ENCODE measurements at places on chromosomes 4 and X. TPM values are rescaled to one million over a fixed set of nuclear protein-coding genes. Genes with fewer than 3 reads are reported as not detected.

DNA sequence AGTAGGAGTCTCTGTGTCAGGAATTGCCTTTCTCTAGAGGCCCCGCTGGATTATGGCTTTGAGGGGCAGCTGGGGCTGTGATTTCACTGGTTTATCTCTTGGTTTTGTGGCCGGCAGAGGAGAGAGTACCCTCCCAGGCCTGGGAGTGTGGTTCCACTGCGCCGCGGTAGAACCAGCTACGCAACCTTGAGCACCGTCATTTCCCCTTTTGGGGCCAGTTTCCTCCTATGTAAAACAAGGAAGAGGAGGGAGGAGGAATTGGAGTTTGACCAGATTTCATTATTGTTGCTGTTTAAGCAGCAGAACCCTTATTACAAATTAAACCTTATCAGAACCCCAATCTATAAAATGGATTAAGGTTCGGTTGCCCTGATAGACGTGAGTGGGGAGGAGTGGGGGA lies 4.4 kb downstream of the SOX3 start:
- H3K4me1 ChIP-seq, result peaks cover 29% of the 10 kb centered on the region
- H3K36me3 ChIP-seq, result no peaks in the 10 kb centered on the region
- no peak overlapping the region for H3K4me3 ChIP-seq
- no peak for DNase-seq
- peaks cover 14% of the 10 kb centered on the region for H3K27me3 ChIP-seq

DNA sequence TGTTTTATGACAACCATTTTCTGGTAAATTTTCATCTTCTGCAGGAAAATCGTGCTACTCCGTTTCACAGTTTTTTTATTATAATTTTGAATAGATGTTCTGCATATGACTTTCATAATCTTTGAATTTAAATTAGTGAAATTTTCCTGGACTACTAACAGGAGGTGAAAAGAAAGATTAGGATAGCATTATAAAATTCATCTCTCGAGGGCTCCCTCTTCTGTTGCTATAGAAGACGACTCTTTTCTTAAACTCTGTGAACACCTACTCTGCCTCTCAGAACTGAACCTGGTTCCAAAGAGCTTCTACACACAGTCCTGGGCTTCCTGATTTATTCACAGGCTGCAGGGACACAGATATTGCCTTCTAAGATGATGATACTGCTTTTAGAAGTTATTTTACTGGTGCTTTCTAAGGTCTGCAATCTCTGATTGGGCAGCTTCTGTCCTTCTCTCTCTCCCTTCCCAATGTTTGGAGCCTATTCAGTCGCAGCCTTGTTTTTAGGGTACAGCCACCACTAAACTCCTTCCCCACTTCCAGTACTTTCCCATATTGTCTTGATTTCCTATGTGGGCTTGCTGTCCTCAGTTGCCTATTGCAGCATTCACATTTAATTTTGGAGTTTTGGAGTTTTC lies 10.1 kb upstream of the SAP30 start:
- no peak overlapping the region for H3K27ac ChIP-seq
- H3K4me3 ChIP-seq, result no peak overlapping the region
- DNase-seq, result peak; percentile 31
- no peaks in the 10 kb centered on the region for H3K27me3 ChIP-seq
- H3K4me1 ChIP-seq, result peaks cover under 1% of the 10 kb centered on the region
- no peaks in the 10 kb centered on the region for H3K36me3 ChIP-seq

DNA sequence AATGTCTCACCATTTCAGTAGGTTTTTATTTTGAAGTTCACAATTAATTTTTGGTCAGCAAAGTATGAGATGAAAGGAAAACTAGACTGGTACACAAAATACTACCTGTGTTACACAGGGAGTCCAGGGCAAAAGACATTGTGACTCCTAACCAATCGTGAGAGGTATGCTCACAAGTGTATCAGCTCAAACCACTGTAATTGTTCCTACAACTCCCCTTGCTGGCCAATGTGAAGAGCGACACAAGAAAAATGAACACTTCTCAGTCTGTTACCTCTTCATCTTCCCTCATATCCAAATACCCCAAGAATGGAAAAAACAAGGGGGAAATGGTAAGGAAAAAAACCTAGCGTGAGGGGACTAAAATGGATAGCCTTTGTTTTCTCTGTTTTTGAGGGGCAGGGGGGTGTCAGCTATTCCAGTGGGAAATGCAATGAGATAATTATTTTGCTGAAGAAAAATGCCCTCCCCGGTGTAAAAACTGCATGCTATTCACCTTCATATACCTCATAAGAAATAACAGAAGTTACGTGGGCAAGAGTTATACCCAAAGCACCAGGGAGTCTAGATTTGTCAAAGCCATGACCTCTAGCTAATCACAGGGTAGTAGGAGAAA lies 30.6 kb upstream of the NSUN7 start:
- DNase-seq, result peak; percentile 89
- no peaks in the 10 kb centered on the region for H3K36me3 ChIP-seq
- H3K4me3 ChIP-seq, result no peak overlapping the region

GRCh38 chr4:116724249-116724648 lies 361.1 kb downstream of the TRAM1L1 start:
- H3K27ac ChIP-seq, result no peak overlapping the region
- H3K36me3 ChIP-seq, result no peaks in the 10 kb centered on the region
- H3K4me3 ChIP-seq, result no peak overlapping the region
- H3K4me1 ChIP-seq, result no peaks in the 10 kb centered on the region
- H3K27me3 ChIP-seq, result no peaks in the 10 kb centered on the region

GRCh38 chr4:156578005-156578404 lies 393.6 kb downstream of the PDGFC start:
- H3K27me3 ChIP-seq, result no peaks in the 10 kb centered on the region
- no peak overlapping the region for H3K27ac ChIP-seq
- no peaks in the 10 kb centered on the region for H3K36me3 ChIP-seq
- DNase-seq, result no peak

- H3K27me3 ChIP-seq, result no peaks in the 10 kb centered on the region
- no peak for DNase-seq
- no peaks in the 10 kb centered on the region for H3K36me3 ChIP-seq
- H3K27ac ChIP-seq, result no peak overlapping the region
Observed at GRCh38 chr4:177640864-177641263, 198.6 kb upstream of the AGA start.

GRCh38 chrX:15242899-15243555 lies 26.9 kb downstream of the ASB9 start:
- H3K27me3 ChIP-seq, result no peaks in the 10 kb centered on the region
- DNase-seq, result no peak
- H3K4me3 ChIP-seq, result no peak overlapping the region
- no peaks in the 10 kb centered on the region for H3K4me1 ChIP-seq
- no peak overlapping the region for H3K27ac ChIP-seq

- peaks cover 36% of the 10 kb centered on the region for H3K4me1 ChIP-seq
- no peak overlapping the region for H3K4me3 ChIP-seq
- H3K36me3 ChIP-seq, result peaks cover 33% of the 10 kb centered on the region
- H3K27ac ChIP-seq, result no peak overlapping the region
- H3K27me3 ChIP-seq, result no peaks in the 10 kb centered on the region
- no peak for DNase-seq
Observed at GRCh38 chrX:154441564-154441963, 2.4 kb upstream of the FAM50A start.

Gene NAP1L3
- total RNA-seq, result 3.9 TPM

Gene DGKQ
- 5.8 TPM for total RNA-seq

- peaks cover 26% of the 10 kb centered on the region for H3K4me1 ChIP-seq
- H3K4me3 ChIP-seq, result no peak overlapping the region
- DNase-seq, result no peak
- peaks cover 40% of the 10 kb centered on the region for H3K36me3 ChIP-seq
- H3K27ac ChIP-seq, result no peak overlapping the region
Observed at GRCh38 chr4:148074462-148074861, 342.6 kb downstream of the ARHGAP10 start.

DNA sequence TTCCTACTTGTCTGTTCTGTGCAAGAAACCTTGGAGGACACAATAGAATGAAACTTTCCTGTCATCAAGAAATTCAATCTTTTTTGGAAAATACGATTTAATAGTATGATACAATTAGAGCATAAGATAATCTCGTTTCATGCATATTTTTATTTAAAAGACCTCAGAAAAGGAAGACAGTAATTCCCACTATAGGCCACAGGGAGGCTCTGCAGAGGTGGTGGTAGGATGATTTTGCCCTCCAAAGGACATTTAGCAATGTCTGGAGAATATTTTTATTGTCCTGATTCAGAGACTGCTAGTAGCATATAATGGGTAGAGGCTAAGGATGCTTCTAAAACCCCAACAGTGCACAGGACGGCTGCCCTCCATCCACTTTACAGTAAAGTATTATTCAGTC lies 68.7 kb downstream of the PAK3 start:
- no peaks in the 10 kb centered on the region for H3K4me1 ChIP-seq
- H3K36me3 ChIP-seq, result no peaks in the 10 kb centered on the region
- no peak for DNase-seq
- no peak overlapping the region for H3K4me3 ChIP-seq
- H3K27ac ChIP-seq, result no peak overlapping the region

DNA sequence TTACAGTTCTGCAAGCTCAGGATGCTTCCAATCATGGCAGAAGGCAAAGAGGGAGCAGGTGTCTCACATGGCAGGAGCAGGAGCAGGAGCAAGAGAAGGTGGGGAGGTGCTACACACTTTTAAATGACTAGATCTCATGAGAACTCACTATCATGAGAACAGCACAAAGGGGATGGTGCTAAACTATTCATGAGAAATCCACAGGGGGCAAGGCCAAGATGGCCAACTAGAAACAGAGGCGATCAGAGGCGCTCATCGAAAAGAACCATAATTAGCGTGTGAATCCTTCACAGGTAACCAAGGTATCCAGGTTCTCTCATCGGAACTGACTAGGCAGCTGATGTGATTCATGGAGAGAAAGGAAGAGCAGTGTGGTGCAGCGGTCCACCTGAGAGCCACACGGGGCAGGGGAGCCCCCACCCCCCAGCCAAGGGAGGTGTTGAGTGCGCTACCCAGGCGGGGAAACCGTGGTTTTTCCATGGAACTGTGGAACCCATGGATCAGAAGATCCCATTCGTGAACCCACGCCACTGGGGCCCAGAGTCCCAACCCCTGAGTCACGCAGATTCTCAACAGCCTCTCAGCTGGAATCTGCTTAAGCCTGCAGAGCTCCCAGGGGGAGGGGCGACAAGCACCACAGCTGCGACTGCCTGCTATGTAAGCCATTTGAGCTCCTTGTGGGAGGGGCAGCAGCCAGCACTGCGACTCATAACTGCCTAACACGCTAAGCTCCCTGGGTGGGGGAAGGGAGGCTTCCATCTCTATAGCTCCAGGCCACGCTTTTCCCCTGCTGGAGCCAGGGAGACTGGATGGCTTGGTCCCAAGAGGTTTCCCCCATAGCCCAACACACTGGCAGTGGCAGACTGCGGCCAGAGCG lies 46.7 kb downstream of the FGF16 start:
- H3K27ac ChIP-seq, result no peak overlapping the region
- DNase-seq, result no peak
- no peaks in the 10 kb centered on the region for H3K36me3 ChIP-seq
- no peaks in the 10 kb centered on the region for H3K4me1 ChIP-seq
- no peak overlapping the region for H3K4me3 ChIP-seq

DNA sequence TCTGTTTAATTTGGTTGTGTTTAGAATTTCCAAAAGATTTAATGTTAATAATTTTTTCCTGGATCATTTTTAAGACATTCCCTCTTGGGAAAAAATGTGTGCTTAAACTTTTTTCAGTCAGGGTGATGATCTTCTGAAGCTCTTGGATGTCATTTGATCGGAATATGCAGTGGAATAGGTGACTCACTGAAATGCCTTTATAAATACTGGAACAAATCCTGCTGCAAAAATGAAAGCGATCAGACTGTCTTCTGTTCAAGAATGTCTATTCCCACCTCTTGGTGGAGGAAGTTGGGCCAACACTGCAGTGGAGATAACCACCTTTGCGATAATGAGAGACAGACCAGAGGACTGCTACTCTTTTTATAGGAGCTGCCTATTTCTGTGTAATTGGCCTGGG lies 46.7 kb downstream of the LARP1B start:
- H3K27me3 ChIP-seq, result no peaks in the 10 kb centered on the region
- DNase-seq, result no peak
- no peaks in the 10 kb centered on the region for H3K4me1 ChIP-seq
- H3K4me3 ChIP-seq, result no peak overlapping the region
- no peak overlapping the region for H3K27ac ChIP-seq

DNA sequence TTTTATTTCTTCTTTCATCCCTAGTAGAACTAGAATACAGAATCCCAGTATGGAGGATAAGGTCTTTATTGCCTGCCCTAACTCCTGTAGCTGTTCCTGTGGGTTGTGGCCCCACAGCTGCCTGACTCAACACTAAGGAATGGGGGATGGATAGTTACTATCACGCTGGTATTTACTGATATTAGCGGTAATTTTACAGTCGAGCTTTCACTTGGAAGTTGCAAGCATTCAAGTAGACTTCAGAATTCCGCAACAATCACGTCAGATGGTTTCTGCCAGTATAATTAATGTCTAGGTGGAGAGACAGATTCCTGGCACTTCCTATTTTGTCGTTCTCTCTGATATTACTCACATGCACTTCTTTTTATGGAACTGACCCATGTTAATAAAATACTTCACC lies 489.8 kb downstream of the PABPC4L start:
- no peak overlapping the region for H3K27ac ChIP-seq
- H3K4me3 ChIP-seq, result no peak overlapping the region
- H3K4me1 ChIP-seq, result no peaks in the 10 kb centered on the region

DNA sequence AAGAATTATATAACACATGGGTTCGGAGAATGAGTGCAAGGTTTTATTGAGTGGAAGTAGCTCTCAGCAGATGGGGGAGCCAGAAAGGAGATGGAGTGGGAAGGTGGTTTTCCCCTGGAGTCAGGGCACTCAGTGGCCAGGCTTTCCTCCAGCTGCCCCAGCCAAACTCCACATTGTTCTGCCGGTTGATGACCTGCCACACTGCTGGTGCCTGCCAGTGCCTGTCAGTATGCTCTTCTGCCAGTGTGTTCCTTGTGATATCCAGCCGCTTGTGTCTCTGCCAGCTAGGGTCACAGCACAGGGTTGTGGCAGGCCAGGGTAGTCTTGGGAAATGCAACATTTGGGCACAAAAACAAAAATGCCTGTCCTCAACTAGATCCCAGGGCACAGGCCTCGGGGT lies 604.8 kb upstream of the TECRL start:
- H3K4me1 ChIP-seq, result no peaks in the 10 kb centered on the region
- no peak overlapping the region for H3K27ac ChIP-seq
- no peak overlapping the region for H3K4me3 ChIP-seq
- H3K36me3 ChIP-seq, result no peaks in the 10 kb centered on the region
- H3K27me3 ChIP-seq, result no peaks in the 10 kb centered on the region

Gene PPBP
- not detected for total RNA-seq

DNA sequence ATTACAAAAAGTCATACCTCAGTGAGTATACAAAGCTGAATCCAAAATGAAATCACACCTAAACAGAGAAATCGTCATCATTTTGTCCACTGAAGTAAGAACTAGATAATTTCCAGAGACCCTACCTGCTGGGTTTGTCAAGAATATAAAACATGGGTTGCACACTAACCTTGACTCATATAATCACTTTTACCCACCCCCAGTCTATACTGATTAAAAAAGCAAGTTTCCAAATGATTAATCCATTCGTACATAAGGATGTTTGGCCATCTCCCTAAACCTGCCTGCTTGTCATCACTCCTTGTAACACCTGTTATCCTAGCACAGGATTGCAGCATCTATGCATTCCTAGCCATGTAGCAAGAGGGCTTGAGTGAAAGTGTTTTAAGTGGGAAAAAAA lies 4.7 kb downstream of the RAP2C start:
- H3K27me3 ChIP-seq, result no peaks in the 10 kb centered on the region
- H3K36me3 ChIP-seq, result peaks cover 22% of the 10 kb centered on the region
- no peaks in the 10 kb centered on the region for H3K4me1 ChIP-seq
- DNase-seq, result no peak
- no peak overlapping the region for H3K4me3 ChIP-seq
- H3K27ac ChIP-seq, result no peak overlapping the region

- H3K4me3 ChIP-seq, result no peak overlapping the region
- no peak overlapping the region for H3K27ac ChIP-seq
- no peaks in the 10 kb centered on the region for H3K36me3 ChIP-seq
Observed at GRCh38 chr4:123553279-123553678, 156.7 kb downstream of the SPRY1 start.

Gene SPANXB1
- total RNA-seq, result not detected

Measured in stomach (tissue), 19 donors.